Esophagus (tissue), 2 donors: ENCODE measurements at places on chromosomes 2 and 18. TPM values are rescaled to one million over a fixed set of nuclear protein-coding genes. Genes with fewer than 3 reads are reported as not detected.

Gene PAX3
- not detected for polyA plus RNA-seq

Gene IL1F10
- polyA plus RNA-seq, result 0.18 TPM

Gene ALLC
- not detected for polyA plus RNA-seq

Gene XDH
- 4.7 TPM for polyA plus RNA-seq

Gene NXPH2
- polyA plus RNA-seq, result not detected

Gene ADAM23
- 2.3 TPM for polyA plus RNA-seq

Gene ECEL1
- polyA plus RNA-seq, result 0.31 TPM

Gene SNORC
- polyA plus RNA-seq, result 1.0 TPM

Gene MC5R
- polyA plus RNA-seq, result 0.20 TPM

Gene TMEM200C
- not detected for polyA plus RNA-seq

Gene NCKAP5
- 3.0 TPM for polyA plus RNA-seq

Gene PPP1R1C
- 1.4 TPM for polyA plus RNA-seq

Gene TBR1
- not detected for polyA plus RNA-seq

Gene IL18R1
- polyA plus RNA-seq, result 0.95 TPM

Gene DLX2
- polyA plus RNA-seq, result not detected

Gene TUBA4B
- polyA plus RNA-seq, result 0.02 TPM

Gene RTP5
- 0.28 TPM for polyA plus RNA-seq

Gene VWC2L
- not detected for polyA plus RNA-seq

Gene CSRNP3
- 0.38 TPM for polyA plus RNA-seq

Gene ABCG5
- polyA plus RNA-seq, result 0.01 TPM
